ENCODE measurements at places on chromosomes 13 and 19. TPM values are rescaled to one million over a fixed set of nuclear protein-coding genes. Genes with fewer than 3 reads are reported as not detected.

The IGLON5 gene
- not detected for total RNA-seq

DNA sequence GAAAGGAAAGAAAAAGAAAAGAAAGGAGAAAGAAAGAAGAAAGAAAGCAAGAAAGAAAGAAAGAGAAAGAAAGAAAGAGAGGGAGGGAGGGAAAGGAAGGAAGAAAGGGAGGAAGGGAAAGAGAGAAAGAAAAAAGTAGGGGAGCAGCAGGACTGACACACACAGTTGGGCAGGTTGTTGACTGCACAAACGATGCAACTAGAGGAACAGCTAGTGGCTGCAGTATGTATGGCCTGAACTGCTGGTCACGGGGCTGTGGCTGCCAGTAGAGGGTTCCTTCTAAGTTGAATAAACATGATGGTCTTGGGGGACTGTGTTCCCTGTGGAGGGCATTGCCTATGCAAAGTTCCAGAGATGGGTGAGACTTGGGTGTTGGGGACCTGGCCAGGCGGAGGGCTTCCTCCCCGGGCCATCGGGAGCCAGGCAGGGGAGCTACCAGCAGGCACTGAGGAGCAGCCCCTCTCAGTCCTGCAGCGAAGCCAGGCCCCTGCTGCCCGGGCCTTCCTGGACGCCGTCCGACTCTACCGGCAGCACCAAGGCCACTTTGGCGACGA, 16.7 kb upstream of the COLGALT1 start:
- DNase-seq = no peak

DNA sequence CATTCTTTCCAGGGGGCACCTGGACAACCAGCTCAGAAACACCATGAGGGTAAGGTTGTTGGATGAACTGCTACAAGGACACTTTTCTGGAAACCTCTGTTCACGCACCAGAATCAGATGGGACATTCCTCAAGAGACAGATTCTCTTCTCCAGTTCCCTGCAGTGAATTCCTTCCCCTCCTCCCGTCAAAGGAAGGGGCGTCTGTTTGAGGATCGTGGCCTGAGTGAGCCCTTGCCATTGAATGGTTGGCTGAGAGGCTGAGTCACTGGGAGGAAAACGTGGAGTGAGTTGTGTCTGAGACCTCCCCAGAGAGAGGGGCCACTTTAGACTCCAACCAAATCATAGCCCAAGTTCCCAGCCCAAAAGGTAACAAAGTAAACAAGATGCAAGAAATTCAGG, 79.4 kb upstream of the ZNF507 start:
- DNase-seq = no peak

DNA sequence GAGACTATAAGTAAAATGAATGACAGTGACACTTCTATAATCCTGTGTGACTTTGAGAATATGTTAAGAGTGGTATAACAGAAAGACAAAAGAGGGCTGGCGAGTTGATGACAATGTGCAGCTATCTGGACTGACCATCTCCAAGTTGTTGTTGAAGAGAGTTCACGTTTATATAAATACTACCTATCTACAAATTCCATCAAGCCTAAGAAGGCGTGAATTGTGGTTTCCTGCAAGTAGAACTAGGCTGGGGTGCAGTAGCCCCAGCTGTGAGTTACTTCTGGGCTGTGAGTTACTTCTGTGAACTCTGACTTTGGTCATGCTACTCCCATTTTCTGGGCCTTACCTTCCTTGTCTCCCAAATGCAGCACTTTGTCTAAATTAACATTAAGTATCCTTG, 561.0 kb downstream of the TBC1D4 start:
- DNase-seq = no peak

DNA sequence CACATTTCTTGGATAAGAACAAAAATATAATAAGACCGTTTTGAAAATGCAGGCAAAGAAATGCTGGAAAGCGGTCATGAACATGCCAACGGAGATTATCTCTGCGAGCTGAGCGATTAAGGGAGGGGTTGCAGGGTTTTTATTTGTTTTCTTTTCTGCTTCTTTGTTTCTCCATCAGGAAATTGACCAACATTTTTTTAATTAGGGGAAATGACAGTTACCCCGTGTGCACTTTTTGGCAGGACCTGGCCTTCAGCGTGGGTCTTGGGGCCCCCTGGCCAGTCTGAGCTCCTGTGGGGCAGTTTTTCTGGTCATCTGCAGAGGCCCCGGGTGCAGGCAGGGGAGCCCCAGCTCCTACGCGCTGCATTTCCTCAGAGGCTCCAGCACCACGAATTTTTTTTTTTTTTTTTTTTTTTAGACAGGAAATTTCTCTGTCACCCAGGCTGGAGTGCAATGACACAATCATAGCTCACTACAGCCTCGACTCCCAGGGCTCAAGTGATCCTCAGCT, 31.3 kb upstream of the HOMER3 start:
- peak; percentile 31 for DNase-seq

- DNase-seq = no peak
These were observed 221.1 kb downstream of the TM9SF2 start for GRCh38 chr13:99722338-99722818.

- no peak for DNase-seq
These were observed 133.6 kb upstream of the MYO16 start for GRCh38 chr13:108495646-108496361.

GRCh38 chr19:17237747-17238706, 7.7 kb downstream of the NR2F6 start:
- no peak for DNase-seq

DNA sequence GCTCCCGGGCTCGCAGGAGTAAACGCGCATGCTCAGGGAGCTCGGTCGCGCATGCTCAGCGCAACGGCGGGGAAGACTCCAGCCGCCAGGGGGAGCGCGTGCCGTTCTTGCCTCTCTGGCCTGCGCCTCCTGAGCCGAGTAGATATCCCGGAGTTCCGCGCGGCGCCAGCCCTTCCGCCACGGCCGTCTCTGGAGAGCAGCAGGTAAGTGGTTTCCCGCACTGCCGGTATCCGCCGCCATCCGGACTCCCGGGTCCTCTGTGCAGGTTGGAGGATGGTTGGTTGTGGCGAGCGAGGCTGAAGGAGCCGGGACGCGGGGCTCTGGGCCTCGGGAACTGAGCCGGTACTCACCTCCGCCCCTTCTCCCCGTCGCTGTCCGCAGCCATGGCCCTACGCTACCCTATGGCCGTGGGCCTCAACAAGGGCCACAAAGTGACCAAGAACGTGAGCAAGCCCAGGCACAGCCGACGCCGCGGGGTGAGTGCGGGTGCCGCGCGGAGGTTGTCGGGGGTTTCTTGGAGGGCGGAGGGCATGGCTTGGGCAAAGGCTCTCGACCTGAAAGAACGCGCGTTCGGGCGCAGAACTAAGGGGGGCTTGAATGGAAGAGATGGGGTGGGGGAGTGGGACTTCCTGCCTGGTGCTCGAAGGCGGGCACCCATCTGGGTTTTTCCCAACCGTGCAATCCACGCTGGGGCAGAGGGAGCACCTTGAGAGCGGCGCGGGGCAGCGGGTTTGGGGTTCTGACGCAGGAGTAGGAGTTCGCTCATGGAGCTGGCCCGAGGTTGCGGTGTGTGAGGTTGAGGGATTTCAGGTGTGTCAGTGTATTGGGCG, at the start of gene RPL36:
RPL36 (plus strand) TSS at position 171 of the 830 bp plus-strand sequence; CDS start at position 384, 213 bp downstream.
- peak; percentile 93 for DNase-seq

GRCh38 chr13:41212881-41213280, 18.5 kb upstream of the KBTBD7 start:
- no peak for DNase-seq

DNA sequence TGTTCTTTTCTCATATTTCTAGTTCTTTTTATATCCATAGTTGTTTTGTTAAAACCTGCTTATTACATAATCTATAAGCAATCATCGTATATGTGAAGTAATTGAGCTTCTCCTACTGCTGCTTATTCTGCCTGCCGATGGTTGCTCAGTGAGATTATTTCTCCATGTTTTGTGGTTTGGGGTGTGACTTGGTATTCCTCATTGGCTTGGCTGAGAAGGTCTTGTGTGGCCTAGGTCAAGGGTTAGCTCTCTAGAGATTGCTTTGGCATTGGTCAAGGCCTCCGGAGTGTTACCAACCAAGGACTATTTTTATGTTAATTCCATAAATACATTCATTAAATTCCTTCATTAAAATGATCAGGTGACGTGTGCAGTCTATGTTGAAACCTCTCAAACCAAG, 302.8 kb downstream of the MYO16 start:
- DNase-seq = no peak

DNA sequence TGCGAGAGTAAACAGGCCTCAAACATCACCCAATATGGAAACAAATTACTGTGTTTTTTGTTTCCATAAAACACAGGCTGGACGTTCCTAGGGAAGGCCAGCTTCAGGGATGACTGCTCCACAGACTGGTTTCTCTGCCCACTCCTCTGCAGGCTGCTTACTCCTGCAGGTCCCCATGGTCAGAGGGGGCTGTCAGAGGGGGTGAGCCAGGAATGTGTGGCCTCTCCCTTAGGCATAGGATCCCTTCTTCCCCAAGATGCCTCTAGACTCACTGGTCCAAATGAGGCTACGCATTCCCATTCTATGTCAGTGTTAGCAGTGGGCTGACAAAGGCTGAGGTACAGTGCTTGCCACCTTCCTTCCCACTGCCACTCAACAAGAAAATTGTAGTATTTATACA, 229.8 kb downstream of the LHFPL6 start:
- DNase-seq = no peak

DNA sequence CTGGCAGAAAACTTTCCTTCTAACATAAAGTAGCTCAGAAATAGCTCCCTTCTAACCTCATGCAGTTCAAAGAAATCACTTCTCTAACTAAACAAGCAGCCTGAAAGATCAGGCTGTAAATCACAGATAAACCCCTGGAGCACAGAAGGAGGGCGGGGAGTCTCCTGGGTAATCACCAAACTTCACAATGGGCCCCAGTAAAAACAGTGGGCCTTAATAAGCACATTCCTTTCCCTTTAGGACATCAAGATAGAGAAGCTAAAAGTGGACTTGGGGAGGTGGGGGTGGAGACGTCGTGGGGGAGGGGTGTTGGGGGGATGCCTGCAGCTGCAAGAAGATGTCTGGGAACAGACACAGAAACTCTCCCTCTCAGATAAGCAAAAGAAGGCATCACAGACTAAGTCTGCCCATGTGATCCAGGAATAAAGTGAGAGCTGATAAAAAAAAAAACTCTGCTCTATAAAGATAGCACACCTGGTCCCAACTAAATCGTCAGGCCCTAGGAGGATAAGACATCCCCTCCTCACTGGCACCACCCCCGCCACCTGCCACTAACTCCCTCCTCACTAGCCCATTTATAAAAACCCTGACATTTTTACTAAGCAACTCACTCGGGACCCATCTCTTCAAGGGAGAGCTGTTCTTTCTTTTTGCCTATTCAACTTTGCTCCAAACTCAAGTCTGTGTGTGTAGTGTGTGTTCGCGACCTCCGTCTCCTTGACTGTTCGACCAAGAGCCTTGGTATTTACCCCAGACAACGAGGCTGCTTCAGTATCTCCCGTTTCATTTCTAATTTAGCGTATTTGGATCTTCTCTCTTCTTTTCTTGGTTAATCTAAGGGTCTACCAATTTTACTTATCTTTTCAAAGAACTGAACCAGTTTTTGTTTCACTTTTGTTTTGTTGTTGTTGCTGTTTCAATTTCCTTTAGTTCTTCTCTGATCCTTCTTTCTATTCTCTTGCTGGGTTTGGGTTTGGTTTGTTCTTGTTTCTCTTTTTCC, 31.7 kb downstream of the DNAJC15 start:
- DNase-seq = peak; percentile 87

The DCLK1 gene
- total RNA-seq = under 0.01 TPM

DNA sequence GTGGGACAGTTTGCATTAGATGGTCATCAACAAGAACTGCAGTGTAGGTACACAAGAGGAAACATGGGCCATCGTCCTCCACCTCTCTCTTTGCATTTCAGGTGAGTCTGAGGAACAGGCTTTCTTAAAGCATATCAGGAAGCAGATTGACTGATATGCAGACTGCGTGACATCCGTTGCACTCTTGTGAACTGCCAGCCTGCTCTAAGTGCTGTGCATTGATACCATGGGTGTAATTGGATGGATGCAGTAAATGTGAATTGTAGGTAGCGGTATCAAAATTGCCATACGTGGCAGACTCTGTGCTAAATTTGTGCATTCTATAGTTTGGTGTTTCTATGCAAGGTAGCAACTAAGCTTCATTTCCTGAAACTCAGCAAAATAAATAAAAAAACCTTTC, 1008.3 kb downstream of the EFNB2 start:
- DNase-seq = no peak
